ENCODE measurements at places on chromosomes 6 and 20.

DNA sequence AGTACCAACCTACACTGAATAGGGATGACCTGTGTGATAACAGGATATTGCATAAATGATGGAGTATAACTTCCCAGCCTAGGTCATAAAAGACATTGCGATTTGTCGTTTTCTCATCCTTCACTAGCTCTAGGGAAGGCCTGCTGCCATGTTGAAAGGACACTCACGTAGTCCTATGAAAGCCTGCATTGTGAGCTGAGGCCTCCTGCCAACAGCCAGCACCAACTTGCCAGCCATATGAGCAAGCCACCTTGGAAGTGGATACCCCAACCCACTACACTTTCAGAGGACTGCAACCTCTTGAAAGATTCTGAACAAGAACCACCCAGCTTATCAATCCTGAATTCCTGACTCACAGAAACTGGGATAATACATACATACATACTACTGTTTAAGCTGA, 3.5 kb upstream of the PANK2 start:
- no peak for DNase-seq

- DNase-seq, result no peak
Observed at GRCh38 chr6:92011681-92012245, 1407.6 kb downstream of the EPHA7 start.

GRCh38 chr20:48359692-48360341, 468.0 kb downstream of the PREX1 start:
- no peak for DNase-seq

DNA sequence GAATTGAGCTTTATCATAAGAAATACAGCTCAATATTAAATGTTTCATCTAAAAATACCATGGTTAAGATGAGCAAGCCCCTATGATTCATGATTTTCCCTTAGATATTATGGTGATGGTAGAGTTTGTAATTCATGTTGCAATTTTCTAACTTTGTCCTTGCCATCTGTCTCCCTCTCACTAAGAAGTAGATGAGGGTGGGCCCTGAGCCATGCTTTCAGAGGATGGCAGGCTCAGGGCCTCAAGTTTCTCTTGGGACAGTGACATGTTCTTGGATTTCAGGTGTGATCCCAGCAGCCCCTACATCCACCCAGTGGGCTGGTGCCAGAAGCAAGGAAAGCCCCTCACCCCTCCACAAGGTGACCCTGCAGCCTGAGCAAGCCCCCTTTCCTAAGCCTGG, 25.6 kb downstream of the L3MBTL1 start:
- DNase-seq, result no peak

DNA sequence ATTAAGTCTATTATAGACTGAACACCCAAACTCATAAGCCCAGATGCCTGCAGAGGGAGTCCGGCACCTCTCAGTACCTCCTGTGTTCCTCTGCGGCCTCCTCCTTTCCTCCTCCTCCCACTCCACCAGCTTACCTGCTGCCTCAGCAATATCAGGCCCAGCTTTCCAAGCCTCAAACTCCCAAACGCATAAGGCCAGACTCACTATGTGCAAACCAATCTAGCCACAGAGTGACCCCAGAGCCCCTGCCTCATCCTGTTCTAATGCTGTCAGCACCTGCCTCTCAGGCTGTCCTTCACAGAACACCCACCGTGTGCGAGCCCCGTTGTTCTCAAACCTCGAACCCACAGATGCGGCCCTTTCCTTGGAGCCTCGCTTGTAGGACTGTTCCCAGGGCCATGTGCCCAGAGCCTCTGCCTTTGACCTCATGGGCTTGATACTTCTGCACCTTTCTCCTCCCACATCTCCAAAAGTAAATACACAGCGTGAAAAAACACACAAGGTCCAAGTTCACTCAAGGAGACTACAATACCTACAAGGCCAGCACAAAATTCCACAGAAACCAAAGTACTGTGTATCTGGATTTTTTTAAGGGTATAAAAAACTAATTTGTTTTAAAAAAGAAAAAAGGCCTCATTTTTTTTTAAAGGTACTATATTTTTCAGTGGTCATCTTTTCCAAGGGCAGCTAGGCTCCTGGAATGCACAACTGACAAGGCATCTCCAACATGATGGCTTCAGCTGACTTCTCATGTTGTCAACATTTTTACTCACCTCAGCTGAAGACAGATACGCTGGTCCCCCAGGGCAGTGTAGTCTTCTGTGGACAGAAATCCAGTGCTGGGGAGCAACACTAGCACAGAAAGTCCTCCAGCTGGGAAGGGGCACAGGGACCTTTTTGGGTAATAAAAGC, 52.3 kb downstream of the ABHD12 start:
- no peak for DNase-seq

- DNase-seq, result no peak
Observed at GRCh38 chr6:31090973-31091364, 21.4 kb downstream of the C6orf15 start.

DNA sequence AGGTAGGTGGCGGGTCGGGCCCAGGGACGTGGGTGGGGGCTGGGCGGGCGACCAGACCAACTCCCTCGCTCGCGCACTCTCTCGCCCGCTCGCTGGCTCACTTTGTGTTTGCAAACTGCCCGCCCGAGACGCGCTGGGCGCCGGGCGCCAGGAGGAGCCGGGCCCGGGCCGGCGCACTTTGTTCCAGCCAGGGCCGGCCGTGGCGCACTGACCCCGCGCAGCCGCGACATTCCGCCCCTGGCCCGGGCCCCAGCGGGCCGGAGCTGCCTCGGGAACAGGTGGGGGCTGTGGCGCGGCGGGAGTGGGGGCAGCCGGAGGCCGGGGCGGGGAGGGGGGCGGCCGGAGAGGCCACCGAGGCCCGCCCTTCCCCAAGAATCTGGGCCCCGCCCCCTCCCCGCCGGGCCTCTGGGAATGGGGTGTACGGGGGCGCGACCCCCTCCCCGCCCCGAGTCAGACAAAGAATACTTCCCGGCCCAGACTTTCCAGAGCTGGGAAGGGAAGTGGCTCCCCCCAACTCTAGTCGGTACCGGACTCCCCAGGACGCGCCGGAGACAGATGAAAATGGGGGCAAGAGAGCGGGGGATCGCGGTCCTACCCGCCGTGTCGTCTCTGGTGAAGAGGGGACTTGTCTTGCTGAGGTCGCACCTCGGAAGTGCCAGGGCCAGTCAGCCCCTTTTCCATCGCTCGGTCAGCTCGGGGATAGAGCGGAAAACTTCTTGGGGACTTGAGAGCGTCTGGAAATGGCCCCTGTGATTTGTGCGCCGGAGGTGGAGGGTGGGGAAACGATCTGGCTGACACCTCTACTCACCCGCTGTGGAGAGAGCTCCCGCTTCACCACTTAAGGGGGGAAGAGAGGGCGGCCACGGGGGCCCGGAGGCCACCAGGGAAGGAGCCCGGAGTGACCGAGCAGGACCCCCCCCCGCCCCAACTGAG, 951 bp downstream of the FOXP4 start:
- no peak for DNase-seq

- DNase-seq, result no peak
Observed at GRCh38 chr6:156256161-156256560, 521.0 kb upstream of the ARID1B start.

GRCh38 chr6:54353975-54354374, 45.7 kb downstream of the TINAG start:
- DNase-seq, result no peak

DNA sequence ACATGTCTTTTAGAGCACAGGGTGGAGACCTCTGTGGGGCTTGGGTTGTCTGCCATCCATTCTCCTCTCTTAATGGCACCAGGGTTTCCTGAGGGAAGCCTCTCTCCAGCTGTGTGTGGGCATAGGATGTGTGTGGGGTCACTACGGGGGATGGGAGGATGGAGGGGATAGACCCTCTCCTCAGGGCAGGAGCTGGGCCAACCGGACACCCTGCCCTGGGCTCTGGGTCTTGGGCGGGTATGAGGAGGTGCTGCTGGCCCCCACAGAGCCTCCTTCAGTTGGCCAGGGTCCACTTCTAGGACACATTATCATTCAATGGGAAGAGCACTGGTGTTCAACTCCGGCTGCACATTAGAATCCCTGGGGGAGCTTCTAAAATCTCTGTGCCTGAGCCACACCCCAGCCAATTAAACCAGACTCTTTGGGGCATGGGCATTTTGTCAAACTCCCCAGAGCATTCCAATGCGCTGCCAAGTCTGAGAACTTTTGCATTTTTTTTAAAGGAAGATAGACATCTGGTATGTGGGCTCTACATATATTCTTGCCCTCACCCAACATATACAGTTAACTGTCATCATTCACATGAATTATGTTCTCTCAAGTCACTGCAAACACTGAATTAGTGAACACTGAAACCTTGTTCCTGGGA, 38.5 kb downstream of the TRAM2 start:
- DNase-seq, result no peak

DNA sequence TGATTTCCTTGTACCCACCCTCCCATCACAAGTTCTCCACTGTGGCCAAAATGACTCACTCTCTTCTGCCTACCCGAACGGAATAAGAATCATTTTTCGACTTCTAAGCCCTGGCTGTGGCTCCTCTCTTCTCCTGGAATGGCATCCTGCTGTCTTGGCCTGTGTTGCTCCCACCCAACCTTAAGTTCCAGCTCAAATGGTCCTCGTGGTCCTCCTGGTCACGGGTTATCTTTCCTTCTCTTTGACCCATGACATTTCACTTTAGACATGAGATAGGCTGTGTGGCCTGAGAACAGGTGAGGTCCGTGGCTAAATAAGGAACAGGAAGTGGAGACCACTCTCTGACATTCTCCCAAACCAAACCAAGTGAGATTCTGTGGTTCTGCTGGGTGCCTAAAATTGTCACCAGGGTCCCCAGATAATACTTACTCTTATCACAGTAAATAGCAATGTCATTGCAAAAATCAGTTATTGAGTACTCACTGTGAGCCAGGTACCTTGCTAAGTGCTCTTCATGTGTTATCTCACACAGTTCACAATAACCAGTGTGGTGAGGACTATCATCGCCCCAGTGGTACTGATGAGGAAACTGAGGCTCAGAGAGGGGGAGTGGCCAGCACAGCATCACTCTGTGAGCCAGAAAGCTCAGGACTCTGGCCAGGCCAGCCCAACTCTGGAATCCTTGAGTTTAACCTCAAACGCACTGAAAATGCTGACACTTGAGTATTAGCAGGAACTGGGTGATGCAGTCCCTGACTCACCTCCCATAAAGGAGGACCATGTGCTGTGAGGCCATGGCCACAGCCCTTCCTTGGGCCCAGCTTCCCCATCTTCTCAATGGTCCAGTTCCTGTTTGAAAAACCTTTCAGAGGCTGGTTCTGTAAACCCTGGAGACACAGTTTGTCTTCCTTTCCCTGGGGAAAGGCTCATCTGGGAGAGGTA, 74.8 kb upstream of the SIRPA start:
- no peak for DNase-seq

GRCh38 chr20:1375515-1375914, 17.3 kb downstream of the FKBP1A start:
- DNase-seq, result no peak

DNA sequence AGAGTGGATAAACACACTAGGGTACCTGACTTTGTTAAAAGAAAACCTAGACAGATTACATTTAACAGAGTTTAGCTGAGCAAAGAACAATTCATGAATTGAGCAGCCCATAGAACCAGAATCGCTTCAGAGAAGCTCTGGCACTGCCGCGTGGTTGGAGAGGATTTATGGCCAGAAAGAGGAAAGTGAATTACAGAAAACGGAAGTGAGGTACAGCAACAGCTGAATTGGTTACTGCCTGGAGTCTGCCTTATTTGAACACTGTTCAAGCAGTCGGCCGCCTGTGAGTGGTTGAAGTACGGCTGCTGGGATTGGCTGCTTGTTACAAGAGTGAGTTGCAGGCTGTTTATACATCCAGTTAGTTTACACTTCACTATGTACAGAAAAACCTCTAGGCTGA, 253.8 kb upstream of the CDYL start:
- DNase-seq, result no peak

GRCh38 chr20:62743777-62744317, 35.2 kb downstream of the NTSR1 start:
- DNase-seq, result no peak

- no peak for DNase-seq
Observed at GRCh38 chr6:142518126-142518525, 216.3 kb downstream of the ADGRG6 start.

GRCh38 chr6:1735239-1735803, 125.6 kb downstream of the FOXC1 start:
- DNase-seq, result no peak

- no peak for DNase-seq
Observed at GRCh38 chr6:158452191-158452590, 107.7 kb upstream of the TMEM181 start.

DNA sequence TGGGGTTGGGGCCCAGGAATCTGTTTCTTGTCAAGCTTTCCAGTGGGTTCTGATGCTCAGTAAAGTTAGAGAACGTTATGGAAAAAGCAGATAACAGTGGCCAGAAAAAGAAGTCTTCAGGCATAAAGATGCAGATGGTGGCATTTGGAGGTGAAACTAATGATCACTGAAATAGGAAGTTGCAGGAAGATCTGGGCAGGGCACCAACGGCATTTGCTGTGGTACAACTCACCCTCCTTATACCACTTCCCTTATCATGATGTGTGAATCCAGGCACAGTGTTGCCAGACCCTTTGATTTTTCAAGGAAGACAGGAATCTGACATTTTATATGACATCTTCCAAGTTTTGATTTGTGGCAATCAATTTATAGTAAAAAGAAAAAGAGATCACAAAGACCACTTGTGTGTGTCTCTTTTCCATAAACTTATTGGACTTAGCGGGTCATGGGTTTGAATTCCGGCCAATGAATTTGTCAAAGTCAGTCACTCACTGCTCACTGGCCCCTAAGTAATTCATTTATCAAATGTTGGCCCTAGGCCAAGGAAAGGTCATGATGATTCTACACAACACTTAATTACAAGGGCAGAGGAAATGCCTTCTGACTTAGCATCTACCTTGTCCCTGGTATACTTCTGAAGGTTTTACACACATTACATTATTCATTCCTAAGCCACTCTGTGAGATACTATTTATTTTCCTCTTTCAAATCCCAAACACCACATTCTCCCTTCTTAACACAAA, 37.6 kb downstream of the LAMP5 start:
- DNase-seq, result no peak

DNA sequence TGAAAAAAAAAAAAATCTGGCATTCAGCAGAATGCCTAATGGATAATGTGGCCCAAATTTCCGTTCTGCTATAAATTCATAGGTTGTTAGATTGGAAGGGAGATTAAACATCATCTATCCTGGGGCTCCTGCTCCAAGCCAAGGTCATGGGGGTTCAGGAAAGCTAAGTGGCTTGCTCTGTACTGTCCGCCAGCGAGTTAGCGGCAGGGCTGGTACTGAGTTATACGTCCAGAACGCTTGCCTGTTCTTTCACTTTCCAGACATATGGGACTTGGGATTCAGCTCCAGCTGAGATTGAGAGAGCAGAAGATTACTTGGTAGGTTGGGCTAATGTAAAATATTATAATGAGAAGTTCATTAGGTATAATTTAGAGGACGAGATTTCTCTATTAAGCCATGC, 858 bp downstream of the RWDD1 start:
- DNase-seq, result no peak

GRCh38 chr6:93177438-93177837, 241.9 kb downstream of the EPHA7 start:
- DNase-seq, result no peak

- no peak for DNase-seq
Observed at GRCh38 chr6:145017516-145017915, 717.8 kb downstream of the EPM2A start.
